ENCODE measurements at places on chromosomes 12 and 14. TPM values are rescaled to one million over a fixed set of nuclear protein-coding genes. Genes with fewer than 3 reads are reported as not detected.

DNA sequence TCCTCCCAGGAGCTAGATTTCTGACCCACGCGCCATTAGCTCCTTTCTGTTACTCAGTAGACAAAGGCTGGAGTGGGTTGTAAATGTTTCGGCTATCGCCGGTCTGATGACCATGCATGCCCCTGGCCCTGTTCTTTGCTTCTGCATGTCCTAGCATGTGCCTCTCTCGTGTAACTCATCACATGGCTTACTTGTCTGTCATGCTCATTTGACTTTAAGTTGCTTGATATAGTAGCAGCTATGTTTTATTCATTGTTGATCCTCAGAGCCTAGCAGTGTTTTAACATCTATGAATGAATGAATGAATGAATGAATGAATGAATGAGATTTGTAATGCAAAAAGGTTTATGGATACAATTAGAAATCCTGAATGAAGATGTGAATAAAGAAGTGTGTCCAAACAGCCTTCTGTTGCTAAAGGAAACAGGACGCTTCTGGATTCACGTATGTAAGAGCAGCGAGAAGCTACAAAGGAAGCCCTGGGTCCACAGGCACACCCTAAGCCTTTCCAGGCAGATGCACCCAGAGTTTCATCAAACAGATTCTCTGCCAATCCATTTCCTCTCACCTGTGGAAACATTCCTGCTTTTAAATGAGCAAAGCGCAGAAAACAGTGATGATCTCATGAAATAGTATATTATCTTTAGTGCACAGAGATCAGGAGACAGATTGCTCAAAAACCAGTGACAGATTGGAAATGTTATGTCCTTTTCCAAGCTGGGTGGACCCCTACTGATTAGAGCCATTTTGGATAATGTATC lies 3.4 kb downstream of the GSG1 start:
- peak; percentile 44 for ATAC-seq

The ADAMTS20 gene
- not detected for total RNA-seq

The TGFB3 gene
- 4.3 TPM for total RNA-seq

- ATAC-seq: peak; percentile 84
Measured at GRCh38 chr14:64654246-64654900, 49.9 kb upstream of the PLEKHG3 start.

DNA sequence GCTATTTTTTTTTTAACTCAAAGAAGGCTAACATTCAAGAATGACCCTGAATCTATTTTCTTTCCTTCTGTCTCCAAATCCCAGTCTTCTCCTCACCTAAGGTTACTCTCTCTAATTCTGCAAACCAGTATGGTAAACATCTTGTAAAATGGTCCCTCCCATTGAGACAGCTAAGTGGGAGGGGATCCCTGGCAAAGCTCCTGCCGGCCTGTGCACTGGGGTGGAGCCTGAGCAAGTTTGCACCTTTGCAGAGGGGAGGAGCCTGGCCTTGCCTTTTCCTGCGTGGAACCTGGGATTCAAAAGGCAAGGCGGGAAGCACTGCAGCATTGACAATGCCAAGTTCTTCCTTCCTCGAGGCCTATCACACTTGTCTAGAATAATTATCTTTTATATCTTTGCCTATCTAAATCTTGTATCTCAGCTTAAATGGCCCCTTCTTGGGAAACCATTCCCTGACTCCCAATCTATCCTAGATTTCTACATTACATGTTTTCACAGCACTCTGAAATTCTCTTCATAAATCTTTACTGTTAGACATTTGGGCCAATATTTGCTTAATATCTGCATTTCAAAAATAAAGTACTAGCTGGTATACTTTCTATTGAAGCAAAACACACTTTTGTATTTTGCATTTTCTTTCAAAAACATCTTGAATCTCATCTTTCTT lies 83.0 kb downstream of the EPS8 start:
- no peak for ATAC-seq

The DHRS2 gene
- not detected for total RNA-seq

GRCh38 chr14:100980823-100981222 lies 77.3 kb upstream of the RTL1 start:
- ATAC-seq: no peak

GRCh38 chr12:65364046-65364445 lies 85.6 kb downstream of the MSRB3 start:
- ATAC-seq: no peak

DNA sequence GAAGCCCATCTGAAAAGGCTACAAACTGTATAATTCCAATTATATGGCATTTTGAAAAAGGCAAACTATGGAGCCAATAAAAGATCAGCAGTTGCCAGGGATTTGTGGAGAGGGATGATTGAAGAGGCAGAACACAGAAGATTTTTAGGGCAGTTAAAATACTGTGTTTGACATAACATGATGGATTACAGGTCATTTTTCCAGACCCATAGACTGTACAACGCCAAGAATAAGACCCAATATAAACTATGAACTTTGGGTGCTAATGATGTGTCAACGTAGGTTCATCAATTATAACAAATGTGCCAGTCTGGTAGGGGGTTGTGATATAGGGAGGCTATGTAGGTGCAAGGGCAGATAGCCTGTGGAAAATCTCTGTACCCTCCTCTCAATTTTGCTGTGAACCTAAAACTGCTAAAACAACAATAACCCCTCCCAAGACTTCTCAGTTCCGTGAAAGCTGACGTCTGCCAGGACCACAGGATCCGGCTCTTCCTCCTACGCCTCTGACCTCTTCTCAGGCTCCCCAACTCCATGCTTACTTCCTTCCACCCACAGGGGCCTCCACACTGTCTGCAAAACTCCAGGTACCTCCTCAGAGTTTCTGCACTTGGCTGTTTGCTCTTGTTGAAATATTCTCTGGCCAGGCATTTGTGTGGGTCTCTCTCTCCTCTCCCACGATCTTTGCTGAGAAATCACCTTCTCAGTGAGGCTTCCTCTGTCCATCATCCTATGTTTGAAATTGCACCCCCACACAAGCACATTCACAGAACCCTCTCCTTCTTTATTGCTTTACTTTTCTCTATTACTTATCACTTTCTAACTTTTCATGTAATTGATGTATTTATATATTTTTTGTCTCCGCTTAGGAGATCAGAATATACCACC lies 131.4 kb downstream of the BBS10 start:
- ATAC-seq: no peak

- ATAC-seq: peak; percentile 30
Measured at GRCh38 chr14:68784978-68785533, 7.8 kb downstream of the ZFP36L1 start.

GRCh38 chr14:71206123-71206522 lies 298.9 kb downstream of the PCNX1 start:
- ATAC-seq: no peak

The APEX1 gene
- 119 TPM for total RNA-seq

DNA sequence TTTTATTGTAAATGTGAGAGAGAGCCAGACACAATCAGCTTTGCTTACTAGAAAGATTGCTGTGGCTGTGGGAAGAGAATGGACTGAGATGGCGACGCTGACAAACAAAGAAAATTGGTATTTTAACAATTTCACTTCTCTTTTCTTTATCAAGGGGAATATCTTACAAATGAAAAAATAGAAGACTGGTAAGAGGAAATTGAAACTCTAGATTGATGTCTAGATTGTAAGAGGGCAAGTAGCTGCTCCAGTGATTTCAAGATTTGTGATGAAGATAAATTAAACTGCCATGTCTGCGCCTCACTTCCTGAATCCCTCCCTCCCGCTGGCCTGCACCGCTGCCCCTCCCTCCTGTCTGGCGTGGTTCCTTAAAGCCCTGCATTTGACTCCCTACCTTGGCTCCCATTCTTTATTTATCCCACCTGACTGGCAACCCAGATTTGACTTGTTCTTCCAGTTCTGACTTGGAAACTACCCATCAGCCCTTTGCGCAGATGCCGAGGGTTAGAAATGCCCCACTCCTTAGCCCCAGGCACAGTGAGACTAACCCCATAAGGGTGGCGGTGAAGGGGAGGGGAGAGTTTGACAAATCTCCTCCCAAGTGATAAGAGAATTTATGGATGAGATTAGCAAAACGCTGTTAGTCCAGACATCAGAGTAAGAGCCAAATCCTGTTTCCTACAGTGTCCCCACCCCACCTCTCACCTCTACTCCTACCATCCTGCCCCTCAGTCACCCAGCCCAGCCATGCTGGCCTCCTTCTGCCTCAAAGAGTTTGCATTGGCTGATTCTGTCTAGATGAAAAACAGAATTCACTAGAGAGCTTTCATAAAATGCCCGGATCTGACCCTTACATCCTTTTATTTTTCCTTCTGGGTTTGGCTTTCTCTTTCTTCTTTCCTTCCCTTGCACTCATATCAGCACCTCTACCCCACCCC lies 125.3 kb upstream of the ATF7IP start:
- ATAC-seq: peak; percentile 86

DNA sequence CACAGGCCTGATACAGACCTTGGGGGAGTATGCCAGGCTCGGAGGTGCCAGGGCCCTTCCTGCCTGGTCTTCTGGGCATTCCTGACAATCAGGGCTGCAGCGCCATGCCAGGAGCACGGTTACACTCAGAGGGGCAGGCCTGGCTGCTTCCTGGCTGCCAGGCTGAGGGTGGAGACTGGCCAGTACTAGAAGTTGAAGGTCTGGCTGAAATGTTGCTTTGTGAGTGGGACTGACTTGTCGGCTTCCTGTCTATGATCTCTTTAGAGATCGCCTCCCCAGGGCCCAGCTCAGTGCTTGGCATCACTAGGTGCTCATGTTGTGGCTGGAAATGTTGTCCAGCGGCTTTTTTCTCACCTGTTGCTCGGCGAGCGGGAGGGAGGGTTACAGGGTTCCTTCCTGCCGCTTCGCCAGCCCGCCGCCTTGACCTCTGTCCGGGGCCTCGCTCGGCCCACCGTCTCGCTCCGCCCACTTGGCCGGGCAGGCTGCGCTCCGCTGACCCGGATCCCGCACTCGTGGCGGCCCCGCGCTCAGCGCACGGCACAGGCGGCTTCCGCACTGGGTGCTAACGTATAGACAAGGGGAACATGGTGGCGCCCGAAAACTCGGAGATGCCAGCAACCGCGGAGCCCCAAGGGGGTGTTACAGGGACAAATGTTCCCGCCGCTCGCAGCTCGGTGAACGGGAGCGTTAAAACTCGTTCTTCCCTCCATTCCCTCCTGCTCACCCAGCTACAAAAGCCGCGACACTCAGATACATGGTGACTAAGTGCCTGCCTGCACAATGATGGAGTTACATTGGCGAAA lies 32.6 kb downstream of the PAPLN start:
- peak; percentile 37 for ATAC-seq

- no peak for ATAC-seq
Measured at GRCh38 chr14:101198398-101199027, 295.0 kb upstream of the RTL1 start.

The CMKLR1 gene
- total RNA-seq: 0.56 TPM

- no peak for ATAC-seq
Measured at GRCh38 chr12:59578254-59578653, 17.6 kb upstream of the SLC16A7 start.

DNA sequence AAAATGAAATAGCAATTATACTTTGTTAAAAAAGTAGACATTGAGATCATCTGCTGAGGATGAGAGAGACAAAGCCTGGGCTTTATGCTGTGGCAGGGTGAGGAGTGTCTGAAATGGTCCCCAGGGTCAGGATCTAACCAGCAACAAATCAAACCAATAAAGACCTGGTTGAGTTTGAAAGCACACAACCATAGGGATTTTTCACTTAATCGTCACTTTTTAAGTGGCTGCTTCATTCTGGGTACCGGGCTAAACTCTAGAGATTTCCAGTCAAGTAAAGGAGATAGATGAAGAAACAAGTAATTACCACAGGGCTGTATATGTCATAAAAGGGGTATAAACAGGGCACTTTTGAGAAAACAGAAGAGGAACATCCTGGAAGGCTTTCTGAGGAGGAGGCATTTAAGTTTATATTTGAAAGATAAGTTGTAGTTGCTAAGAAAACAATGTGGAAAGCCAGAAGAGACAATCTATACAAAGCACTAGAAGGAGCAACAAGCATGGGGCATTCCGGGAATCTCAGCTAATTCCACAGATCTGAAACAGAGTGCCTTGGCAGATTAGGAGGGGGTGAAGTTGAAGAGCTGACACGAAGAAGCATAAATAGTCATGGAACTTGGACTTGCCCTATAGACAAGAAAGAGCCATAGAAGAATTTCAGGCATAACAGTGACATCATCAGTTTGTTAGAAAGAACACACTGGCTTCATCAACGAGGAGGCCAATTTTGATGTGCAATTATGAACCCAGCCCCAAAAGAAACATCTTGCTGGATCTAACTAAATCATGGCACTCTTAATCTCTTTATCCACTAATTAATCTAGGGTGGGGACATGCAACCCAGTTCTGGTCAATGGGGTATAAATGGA lies 46.9 kb upstream of the FRS2 start:
- ATAC-seq: no peak

DNA sequence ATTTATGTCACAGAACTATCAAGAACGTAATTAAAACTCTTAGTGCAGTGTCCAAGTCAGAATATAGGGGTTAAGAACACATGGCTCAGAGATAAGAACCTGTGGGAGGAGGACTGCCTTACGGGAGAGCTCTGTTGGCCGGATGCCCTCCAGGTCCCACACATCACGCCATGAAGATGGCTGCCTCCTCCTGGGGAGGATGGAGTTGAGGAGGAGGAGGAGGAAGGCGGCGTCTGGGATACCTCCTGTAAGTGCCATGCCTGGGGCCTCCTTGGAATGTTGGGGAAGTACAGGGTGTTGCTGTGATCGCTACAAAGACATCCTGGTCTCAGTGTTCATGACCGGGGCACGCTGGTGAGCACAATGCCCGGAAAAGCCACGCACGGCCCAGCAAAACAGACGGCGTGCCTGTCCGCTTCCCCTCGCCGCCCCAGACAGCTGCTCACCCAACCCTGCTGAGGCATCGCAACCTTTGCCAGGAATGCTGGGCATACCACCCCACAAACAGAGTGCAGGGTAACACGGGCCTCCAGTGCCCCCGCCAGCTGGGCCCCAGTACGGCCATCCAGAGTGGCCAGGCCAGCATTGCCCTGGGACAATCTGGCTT lies 28.7 kb upstream of the CD9 start:
- ATAC-seq: peak; percentile 65

DNA sequence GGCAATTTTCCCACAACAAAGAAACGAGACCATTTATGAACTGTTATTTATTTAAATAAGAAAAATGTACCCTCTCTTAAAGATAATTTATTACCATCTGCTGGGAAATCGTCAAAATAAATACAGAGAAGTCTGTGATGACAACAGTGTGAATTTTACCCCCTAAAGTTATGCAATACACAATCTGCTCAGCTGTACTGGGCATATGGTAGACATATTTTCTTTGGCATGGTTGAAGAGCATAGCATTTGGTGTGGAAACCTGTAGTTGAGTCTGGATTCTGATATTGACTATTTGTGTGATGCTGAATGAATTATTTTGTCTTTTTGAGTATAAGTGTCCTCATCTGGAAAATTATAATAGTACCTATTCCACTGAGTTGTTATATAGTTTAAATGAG lies 60.0 kb downstream of the CFAP54 start:
- ATAC-seq: no peak

GRCh38 chr14:96811265-96811664 lies 14.1 kb downstream of the VRK1 start:
- peak; percentile 76 for ATAC-seq

GRCh38 chr14:23071921-23072539 lies 14.7 kb upstream of the CDH24 start:
- peak; percentile 76 for ATAC-seq

GRCh38 chr12:81080431-81080983 lies 2.6 kb downstream of the ACSS3 start:
- ATAC-seq: no peak

The ZNF385A gene
- 52.2 TPM for total RNA-seq

GRCh38 chr14:96953087-96953874 lies 156.1 kb downstream of the VRK1 start:
- no peak for ATAC-seq

The DPPA3 gene
- not detected for total RNA-seq

The AMN gene
- total RNA-seq: 12.4 TPM
